NCI-H510A treated with DMSO at 0.1 percent for 48 hours (cell line): ENCODE measurements at places on chromosomes 5 and 9.

- DNase-seq, result peak; percentile 59
These were observed 6.5 kb upstream of the TLE4 start for GRCh38 chr9:79565245-79565644.

DNA sequence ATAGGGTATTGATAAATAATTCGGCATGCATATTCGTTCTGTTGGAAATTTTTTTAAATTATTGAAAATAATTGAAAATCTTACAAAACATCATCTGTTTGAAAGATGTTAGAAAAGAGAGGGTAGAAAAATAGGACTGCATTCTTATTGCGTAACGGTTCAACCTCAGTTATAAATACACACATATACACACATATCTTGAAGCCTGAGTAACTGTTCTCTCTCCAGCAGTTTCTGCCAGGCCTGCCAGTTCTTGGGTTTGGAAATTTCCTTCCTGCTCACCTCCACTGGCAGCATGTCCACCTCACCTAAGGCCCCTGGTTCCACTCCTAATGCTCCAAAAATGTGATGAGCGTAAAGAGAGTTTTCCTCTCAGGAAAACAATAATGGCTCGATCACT is 9.1 kb downstream of the SPATA31E1 start:
- no peak for DNase-seq

GRCh38 chr9:122320413-122320881 is 50.4 kb upstream of the PTGS1 start:
- no peak for DNase-seq

DNA sequence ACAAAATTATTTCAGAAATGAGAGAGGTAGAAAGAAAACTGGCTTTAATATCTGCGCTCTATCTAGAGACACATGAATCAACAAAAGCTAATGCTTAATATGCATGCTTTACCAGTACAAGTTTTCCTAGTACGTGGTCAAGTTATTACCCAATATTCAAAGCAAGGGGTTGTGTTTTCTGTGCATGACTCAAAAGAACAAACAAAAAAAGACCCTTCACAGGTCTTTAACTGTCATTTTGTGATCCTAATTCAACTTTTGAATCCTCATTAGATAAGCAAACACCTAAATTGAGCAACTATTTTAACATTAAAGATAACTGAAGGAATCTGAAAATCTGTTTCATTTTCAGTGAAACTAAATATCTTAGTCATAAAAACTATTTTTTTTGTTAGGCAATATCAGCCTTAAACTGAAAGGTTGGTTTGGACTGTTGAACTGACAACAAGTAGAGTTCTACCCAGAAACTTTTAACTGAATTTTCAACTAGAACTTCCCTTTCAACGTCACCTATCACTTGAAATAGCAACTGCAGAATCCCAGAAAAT is 12.5 kb downstream of the ST8SIA4 start:
- no peak for DNase-seq

DNA sequence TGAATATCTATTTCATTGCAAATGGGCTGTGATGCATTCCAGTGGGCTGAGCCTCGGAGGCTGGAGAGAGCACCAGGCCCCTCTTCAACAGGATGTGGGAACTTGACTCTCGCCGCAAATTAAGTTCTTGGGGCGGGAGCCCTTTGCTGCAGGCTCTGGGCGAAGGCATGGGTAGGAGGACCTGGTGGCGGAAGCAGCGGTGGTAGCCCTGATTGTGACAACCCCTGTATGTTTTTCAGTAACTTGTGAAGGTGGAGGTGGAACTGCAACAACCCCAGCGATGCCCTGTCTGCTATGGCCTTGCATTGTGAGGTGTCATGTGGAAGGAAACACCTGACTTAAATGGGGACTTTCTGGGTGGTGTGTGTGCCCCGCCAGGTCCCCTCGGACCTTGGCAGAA is 9.4 kb downstream of the FYB1 start:
- no peak for DNase-seq

- no peak for DNase-seq
These were observed 1.5 kb upstream of the SLC6A3 start for GRCh38 chr5:1446602-1447343.
